Sigmoid colon (tissue), 7 donors: ENCODE measurements at places on chromosomes 7 and 10.

GRCh38 chr7:156626220-156626895 lies 14.2 kb upstream of the RNF32 start:
- no peak for DNase-seq

GRCh38 chr10:492836-493235 lies 196.6 kb downstream of the DIP2C start:
- DNase-seq = peak; percentile 59

DNA sequence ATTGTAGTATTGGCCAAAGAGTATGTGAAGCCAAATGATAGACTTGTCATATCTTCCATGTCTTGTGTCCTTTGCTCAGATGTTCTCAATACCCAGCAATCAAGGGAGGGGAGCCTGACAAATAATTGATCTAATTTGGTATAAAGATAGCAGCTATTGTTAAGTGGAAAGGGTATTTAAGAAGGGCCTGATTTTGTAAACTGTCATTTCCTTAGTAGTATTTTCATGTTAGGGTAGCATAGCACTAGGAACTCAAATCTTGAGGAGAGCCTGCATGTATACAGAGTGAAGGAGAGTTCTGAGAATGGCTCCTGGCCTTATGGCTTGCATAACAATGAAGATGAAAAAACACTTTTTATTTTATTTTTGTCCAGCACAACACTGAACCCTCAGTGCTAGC lies 53.1 kb downstream of the GNAI1 start:
- no peak for DNase-seq

DNA sequence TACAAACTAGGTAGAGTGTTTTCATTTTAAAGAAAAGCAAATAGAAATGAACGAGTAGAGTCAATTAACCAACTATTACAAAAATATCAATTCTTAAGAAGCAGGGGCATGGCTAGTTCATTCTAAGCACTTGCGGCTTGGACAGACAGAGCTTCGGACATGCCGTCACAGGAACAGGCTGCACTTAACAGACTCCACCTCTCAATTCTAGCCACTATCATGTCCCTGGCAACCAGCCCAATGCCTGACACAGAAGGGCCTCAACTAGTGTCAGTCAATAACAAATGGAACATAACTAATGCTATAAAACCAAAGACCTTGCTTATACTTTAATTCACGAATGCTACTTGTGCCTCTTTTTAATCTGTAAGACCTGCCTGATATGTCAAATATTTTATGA lies 74.4 kb downstream of the TPK1 start:
- no peak for DNase-seq

DNA sequence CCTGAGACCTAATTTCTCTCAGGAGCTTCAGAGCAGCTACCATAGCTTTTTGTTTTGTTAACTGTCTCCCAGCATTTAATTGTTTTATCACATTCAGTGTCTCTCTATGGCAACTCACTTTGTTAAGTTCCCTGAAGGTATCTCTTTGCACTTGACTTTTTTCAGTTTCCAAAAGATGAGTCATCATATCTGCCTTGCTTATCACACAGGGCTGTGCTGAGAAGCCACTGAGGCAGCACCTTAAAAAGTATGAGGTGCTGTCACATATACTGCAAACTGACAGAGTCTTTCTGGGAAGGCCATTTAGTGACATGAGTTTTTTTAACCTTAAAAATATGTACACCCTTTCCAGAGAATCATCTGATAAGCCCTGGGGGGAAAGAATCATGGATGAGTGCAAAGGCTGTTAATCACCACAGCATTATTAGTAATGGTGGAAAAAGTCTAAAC lies 56.8 kb downstream of the PPP1R3C start:
- no peak for DNase-seq

DNA sequence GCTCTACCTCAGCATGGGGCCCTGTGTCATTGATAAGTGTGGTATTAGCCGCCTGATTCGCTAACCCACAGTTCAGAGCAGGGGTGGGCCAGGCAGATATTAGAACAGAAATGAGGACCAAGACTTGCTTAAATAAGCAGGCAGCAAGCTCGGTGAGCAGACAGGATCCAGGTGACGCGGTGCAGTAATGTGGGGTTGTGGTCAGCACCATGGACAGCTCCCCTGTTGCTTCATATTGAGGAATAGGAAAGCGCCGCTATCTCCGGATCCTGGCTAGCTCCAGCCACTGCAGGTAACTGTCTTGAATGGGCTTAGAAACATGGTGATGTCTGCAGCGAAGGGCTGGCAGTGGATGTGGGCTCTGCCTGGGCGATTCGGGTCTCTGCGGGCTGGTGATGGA lies 51.3 kb upstream of the GPR26 start:
- DNase-seq = no peak
